ENCODE measurements at places on chromosomes 12 and 14.

DNA sequence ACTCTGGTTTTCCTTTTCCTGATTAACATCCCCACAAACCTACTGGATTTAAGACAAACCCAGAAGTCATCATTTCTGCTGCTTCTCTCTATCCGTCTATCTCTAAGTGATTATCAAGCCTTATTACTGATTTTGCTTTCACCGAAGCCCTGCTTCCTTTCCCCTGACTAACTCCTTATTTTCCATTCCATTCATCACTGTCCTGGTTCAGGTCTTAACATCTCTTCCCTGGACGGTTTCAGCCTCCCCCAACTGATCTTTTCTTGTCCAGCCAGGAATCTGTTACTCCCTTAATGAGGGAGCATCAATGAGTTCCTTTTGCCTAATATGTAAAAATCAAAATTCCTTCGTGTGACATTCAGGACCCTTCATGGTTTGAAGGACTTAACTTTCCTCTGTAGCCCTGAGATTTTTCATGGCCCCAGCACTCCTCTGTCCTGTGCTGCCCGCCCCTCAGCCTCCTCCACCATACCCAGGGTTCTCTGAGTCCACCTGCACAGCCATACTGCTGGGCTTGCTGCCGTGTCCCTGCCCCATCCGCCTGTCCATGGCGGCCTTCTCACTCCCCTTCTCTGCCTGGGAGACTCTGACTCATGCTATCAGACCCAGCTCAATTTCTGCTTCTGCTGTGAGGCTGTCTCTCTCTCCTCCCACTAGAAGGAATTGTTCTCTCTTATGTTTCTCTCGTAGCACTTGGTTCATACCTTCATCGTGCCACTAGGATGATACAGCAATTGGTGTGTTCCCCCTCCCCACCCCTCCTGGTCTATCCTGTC is 167.8 kb upstream of the HIF1A start:
- no peak for DNase-seq

DNA sequence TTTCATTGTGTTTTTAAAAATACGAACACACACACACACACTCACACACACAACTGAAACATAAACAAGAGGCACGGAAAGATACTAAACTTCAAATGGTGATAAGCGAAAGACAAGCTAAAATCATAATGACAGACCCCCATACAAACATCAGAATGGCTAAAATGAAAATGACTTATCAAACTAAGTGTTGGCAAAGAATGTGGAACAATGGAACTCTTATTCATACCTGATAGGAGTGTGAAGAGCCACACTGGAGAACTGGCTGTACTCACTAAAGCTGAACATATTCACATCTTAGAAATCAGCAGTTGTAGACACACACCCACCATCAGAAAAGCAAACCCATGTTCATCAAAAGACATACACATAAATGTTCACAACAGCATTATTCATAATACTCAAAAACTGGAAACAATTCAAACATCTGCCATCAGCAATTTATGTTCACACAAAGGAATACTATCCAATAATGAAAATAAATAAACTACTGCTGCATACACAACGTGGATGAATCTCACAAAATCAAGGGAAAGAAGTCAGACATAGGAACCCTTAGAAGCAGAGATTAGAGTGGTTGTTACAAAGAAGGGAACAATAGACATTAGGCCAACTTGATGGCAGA is 11.8 kb downstream of the STXBP6 start:
- DNase-seq: no peak

- peak; percentile 65 for DNase-seq
Observed at GRCh38 chr12:123436017-123436964, at the start of gene RILPL2. TSS of gene RILPL2 (minus strand) at chr12:123436684. CDS start at chr12:123436420, 264 bp downstream.

- DNase-seq: peak; percentile 91
Observed at GRCh38 chr12:57087010-57087690, 1.8 kb upstream of the NAB2 start.

Data from WERI-Rb-1 (cell line).